ENCODE measurements at places on chromosomes 16 and 17.

GRCh38 chr16:1075546-1075945 lies 3.0 kb downstream of the SSTR5 start:
- DNase-seq = no peak

DNA sequence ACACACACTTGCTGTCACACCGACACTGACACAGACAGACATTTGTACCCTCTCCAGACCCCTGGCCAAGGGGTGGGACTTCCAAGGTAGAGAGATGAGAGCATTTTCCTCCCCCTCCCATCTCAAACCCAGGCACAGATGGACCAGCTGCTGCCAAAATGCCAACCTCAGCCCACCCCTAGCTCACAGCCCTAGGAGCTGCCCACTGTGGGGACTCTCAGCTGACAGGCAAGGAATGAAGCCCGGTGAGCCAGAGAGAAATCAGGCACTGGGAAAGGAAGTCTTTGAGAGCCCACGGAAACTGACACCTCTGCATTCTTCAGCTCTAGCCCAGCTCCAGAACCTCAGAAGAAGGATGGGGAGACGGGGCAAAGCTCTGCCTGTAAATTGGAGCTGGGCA lies 2.8 kb downstream of the ETV4 start:
- no peak for DNase-seq

DNA sequence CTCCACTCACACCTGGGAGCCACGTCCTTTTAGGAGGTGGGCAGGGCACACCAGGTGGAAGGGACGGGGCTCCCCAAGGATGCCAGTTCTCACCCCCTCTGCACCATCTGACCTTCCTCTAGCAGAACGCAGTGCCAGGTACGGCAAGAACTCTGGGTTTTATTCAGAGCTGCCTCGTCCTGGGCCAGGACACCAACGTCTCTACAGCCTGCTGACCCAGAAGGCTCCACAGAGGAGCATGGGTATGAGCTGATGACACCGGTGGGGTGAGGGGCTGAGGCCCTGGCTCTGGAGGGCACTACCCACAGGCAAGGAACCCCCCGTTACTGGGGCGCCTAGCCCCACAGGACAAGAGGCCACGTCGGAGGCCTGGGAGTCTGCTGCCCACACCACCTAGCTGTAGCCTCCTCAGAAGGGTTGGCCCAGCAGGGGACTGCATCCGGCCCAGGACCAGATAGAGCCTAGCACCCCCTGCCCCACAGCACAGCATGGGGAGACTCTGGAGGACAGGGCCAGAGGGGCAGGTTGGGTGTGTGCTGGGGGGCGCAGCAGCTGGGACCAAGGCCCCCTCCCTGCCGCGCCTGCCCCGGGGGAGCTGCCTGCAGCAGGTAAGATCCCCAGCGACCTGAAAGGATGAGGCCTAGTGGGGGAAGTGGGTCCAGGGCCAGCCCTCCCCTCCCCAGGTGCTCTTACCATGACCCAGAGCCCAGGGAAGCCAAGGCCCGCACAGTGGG lies 13.9 kb downstream of the BCAR1 start:
- DNase-seq = no peak

- no peak for DNase-seq
Measured at GRCh38 chr17:3813171-3813570, 12.2 kb upstream of the ITGAE start.

DNA sequence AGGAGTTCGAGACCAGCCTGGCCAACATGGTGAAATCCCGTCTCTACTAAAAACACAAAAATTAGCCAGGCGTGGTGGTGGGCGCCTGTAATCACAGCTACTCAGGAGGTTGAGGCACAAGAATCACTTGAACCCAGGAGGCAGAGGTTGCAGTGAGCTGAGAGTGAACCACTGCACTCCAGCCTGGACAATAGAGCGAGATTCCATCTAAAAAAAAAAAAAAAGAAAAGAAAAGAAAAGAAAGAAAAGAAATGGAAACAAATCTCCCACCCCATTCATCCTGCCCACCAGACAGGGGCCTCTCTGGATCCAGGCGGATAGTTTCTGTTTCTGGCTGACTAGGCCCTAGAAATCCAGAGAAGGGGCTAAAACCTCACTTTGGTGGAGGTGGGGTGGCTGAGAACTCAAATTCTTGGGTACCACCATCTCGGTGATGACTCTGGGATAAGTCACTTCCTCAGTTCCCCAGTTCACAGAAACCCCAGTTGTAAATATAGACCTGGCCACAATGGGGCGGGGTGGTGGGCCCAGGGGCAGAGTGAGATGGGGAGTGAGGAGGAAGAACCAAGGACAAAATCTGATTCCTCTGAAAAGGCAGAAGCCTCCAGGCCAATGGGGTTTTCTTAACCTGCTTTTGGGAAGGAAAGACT lies 22.2 kb downstream of the SOCS1 start:
- DNase-seq = peak; percentile 82

DNA sequence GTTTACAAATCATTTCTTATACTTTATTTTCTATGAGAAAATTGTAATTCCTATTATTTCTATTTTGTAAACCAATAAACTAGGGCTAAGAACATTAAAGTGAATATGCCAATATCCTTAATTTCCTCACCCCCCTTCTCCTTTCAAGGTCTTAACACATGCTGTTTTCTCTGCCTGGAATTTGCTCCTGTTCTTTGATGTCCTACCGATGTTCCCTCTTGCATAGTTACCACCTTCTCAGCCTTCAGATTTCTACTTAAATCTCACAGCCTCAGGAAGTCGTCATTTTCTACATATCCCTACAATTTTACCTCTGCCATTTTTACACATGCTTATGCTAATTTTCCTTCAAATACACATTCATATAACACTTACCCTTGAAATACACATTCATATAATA lies 890.9 kb upstream of the CDH8 start:
- DNase-seq = no peak

- DNase-seq = no peak
Measured at GRCh38 chr17:44188576-44189403, 2.0 kb downstream of the TMUB2 start.

GRCh38 chr17:73521376-73521775 lies 122.9 kb downstream of the SDK2 start:
- no peak for DNase-seq

DNA sequence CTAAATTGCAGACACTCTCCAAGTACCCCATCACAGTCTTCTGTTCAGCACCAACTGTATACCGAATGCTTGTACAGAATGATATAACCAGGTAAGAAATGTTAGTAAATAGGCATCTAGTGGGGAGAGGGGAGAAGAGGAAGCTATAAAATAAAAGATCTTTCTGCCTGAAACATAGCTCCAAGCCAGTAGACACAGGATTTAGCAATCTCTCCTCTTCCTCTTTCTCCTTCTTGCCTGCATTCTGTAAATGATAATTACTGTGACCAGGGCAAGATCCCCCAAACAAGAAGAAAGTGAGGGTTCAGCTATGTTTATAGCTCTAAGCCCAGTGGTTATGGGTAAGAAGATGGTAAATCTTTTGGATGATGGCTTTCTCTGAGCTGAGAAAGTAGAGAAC lies 17.9 kb downstream of the ACSM3 start:
- DNase-seq = no peak

GRCh38 chr17:65756760-65757159 lies 195.3 kb upstream of the AXIN2 start:
- no peak for DNase-seq

DNA sequence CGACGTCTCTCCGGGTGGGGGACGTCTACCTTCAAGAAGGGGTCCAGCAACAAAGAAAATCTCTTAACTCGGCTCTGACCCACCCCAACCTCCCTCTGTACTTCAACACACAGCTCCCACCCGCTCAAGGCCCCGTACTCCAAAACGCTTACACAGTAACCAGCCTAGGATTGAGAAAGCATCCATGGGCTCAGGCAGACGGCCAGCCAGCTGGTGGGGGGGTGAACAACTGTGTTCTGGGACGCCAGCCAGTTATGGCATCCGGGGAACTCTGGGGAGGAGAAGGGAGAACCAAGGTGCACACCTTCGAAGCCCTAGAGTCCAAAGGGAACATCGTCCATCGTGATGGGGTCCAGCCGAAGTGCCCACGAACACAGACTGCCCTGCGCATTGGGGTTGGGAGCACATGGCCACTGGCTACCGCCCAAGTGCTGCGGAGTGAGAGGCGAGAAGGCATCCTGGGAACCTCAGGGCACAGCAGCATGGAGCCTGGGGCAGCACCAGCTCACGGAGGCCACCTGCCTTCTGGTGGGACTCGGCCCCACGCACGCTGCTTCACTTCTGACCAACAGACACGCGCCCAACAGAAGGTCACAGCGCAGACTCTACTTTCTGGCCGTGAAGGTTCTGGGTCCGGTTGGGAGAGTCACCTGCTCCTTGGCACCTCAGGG lies 14.3 kb downstream of the SLC16A3 start:
- no peak for DNase-seq

GRCh38 chr16:87375426-87376135 lies 8.0 kb downstream of the FBXO31 start:
- DNase-seq = no peak

- DNase-seq = peak; percentile 19
Measured at GRCh38 chr17:82231562-82232321, 2.9 kb downstream of the SLC16A3 start.

DNA sequence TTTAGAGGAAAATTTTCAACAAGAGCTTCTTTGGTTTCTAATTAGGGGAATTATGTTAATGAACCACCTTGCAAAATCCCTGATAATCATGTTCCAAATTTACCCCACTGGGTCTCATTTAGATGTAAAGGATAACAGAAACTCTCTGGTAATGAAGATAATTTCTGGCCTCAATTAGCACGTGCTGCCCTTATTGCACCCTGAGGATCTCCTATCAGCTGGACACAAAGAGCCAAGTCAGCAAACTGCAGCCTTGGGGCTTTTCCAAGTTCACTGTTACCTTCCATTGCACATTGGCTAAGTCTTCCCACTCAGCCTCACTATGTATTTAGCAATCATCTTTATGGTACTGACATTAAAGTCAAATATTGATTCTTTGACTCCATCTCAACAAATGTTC lies 78.1 kb downstream of the GP2 start:
- DNase-seq = no peak

- DNase-seq = no peak
Measured at GRCh38 chr17:75722076-75722475, 817 bp downstream of the ITGB4 start.

DNA sequence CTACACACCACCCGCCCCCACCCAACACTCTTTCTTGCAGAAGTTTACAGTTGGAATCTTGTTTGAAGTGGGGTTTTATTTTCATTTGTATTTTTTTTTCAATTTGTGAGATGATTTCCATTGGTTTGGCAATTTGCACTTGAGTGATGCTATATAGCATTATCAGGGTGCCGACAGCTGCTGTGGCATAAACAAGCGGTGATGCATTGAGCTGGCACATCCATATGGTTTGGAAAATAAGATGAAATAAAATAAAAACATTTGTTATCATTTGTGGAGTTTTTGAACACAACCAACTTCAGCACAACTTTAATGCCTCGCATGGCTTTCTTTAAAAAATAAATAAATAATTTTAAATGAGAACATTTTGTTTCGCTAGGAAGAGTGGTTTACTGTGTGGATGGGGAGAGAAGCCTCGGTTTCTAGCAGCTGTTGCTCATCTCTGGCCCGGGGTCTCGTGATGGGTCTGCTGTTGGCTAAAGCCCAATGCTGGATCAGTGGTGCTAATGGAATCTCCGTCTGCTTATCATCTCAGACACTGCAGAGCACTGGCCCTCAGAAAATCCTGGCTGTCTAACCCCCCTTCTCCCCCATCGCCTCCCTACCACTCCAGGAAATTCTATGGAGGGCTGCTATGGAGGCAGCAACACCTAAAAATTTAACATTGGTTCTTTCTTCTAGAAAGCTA lies 192.3 kb upstream of the MAF start:
- no peak for DNase-seq

DNA sequence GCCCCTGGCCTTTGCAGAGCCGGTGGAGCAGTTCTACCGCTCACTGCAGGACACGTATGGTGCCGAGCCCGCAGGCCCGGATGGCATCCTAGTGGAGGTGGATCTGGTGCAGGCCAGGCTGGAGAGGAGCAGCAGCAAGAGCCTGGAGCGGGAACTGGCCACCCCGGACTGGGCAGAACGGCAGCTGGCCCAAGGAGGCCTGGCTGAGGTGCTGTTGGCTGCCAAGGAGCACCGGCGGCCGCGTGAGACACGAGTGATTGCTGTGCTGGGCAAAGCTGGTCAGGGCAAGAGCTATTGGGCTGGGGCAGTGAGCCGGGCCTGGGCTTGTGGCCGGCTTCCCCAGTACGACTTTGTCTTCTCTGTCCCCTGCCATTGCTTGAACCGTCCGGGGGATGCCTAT lies 29.5 kb downstream of the CIITA start:
- DNase-seq = no peak

DNA sequence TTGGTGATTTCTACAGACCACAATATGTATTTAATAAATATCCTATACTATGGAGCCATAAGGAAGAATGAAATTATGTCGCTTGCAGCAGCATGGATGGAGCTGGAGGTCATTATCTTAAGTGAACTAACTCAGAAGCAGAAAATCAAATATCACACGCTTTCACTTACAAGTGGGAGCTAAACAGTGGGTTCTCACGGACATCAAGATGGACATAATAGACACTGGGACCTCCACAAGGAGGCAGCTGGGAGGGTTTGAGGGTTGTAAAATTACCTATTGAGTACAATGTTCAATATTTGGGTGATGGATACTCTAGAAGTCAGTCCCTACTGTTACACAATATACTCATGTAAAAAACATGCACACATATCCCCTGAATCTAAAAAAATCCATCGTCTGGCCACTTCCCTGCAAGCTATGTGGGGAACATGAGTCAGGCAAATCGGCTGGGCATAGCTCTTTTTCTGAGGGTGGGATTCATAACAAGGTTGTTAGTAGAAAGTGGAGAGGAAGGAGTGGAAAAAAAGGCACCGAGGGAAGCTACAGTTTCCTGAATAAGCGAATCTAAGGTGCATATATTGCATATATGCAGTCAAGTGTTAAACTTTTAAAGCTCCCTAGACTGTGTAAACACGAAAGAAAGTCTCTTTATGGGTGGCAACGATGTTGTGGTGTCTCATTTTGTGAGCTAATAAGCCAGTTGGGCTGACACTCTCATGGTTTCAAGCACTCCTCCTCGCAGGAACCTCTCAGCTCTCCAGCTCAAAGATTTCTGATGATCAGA lies 135.2 kb upstream of the CPHXL start:
- no peak for DNase-seq

- DNase-seq = no peak
Measured at GRCh38 chr17:43823350-43824084, 9.4 kb downstream of the MPP3 start.

All from CD4-positive, alpha-beta T cell treated with Interleukin-2 at 100 ng/mL for 4 hours (primary cell).